Heart left ventricle (tissue), 16 donors: ENCODE measurements at places on chromosomes 7 and 10.

DNA sequence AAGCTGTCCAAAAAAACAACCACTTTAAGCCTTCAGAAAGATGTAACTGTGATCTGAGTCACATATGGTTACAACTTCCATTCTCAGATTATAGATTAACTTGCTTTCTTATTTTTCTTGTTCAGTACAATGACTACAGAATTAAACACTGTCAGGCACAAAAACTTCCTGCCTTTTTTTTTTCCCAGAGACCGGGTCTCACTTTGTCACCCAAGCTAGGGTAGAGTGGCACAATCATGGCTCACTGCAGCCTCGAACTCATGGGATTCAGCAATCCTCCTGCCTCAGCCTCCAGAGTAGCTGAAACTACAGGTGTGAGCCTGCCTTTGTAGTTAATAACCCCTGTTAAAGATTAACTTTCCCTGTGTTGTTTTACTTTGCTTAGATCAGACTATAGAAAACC is 163.2 kb downstream of the AVL9 start:
- H3K27ac ChIP-seq = no peak overlapping the region
- H3K4me3 ChIP-seq = no peak overlapping the region
- no peaks in the 10 kb centered on the region for H3K4me1 ChIP-seq
- no peaks in the 10 kb centered on the region for H3K36me3 ChIP-seq
- no peak for DNase-seq
- H3K27me3 ChIP-seq = no peaks in the 10 kb centered on the region

DNA sequence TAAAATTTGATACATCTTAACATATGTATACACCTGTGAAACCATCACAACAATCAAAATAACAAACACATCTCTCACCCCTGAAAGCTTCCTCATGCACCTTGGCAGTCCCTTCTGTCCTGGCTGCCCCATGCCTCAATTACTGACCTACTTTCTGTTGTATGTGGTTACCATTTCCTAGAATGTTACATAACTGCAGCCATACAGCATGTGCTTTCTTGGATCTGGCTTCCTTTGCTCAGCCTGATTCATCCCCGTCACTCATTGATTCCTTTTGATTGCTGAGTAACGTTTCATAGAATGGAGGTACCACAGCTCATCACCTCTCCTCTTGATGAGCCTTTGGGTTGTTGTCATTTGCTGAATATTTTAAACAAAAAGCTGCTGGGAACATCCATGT is 165.3 kb downstream of the CELF2 start:
- peaks cover 36% of the 10 kb centered on the region for H3K4me1 ChIP-seq
- H3K36me3 ChIP-seq = peaks cover 4% of the 10 kb centered on the region
- no peak for DNase-seq
- no peak overlapping the region for H3K27ac ChIP-seq
- no peak overlapping the region for H3K4me3 ChIP-seq

DNA sequence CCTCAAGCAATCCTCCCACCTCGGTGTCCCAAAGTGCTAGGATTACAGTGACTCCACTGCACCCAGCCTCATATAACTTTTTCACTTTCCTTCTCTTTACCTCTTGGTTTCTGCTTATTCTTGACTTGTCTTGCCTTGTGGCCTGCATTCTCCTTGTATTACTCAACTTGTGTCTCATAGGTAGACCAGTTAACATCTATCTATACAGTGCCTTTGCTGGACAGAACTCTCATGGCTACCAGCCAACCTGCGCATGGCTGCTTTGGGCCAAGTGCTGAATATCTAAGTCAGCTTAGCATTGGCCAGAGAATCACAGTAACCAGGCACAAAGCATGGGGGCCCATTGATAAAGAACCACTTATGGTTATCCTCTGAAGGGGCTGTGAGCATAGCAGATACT is 42.6 kb upstream of the ZNRF2 start:
- no peaks in the 10 kb centered on the region for H3K4me1 ChIP-seq
- no peaks in the 10 kb centered on the region for H3K36me3 ChIP-seq
- H3K27me3 ChIP-seq = no peaks in the 10 kb centered on the region
- no peak for DNase-seq
- no peak overlapping the region for H3K27ac ChIP-seq

DNA sequence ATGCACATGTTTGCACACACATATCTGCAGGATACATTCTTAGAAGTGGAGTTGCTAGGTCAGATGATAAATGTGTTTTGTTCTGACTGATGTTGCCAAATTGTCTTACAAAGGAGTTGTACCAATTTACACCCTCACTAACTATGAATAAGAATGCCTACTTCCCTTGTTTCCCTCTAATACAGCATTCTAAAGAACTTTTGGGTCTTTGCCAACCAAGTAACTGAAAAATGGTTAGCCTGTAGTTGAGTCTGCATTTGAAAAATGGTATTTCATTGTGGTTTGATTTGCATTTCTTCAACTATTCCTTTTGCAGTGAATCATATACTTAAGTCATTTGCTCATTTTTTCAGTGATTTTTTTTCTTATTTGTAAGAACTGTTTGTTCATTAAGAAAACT is 48.4 kb downstream of the TMEM26 start:
- H3K4me3 ChIP-seq = no peak overlapping the region
- DNase-seq = no peak

- no peaks in the 10 kb centered on the region for H3K4me1 ChIP-seq
- H3K27me3 ChIP-seq = no peaks in the 10 kb centered on the region
- H3K36me3 ChIP-seq = no peaks in the 10 kb centered on the region
- no peak overlapping the region for H3K27ac ChIP-seq
- no peak overlapping the region for H3K4me3 ChIP-seq
Observed at GRCh38 chr7:36469236-36469635, 79.6 kb downstream of the ANLN start.

GRCh38 chr7:1532456-1533254 is 2.2 kb downstream of the MAFK start:
- peaks cover 66% of the 10 kb centered on the region for H3K4me1 ChIP-seq
- H3K36me3 ChIP-seq = peaks cover 13% of the 10 kb centered on the region
- DNase-seq = peak; percentile 85
- H3K27me3 ChIP-seq = no peaks in the 10 kb centered on the region
- peak overlapping the region; percentile 59 for H3K4me3 ChIP-seq

- H3K4me3 ChIP-seq = no peak overlapping the region
- no peaks in the 10 kb centered on the region for H3K4me1 ChIP-seq
- H3K27ac ChIP-seq = no peak overlapping the region
- DNase-seq = no peak
- H3K36me3 ChIP-seq = peaks cover 70% of the 10 kb centered on the region
Observed at GRCh38 chr7:158732494-158733219, 28.1 kb upstream of the NCAPG2 start.

- no peak overlapping the region for H3K27ac ChIP-seq
- H3K4me3 ChIP-seq = no peak overlapping the region
- H3K36me3 ChIP-seq = no peaks in the 10 kb centered on the region
- peaks cover 11% of the 10 kb centered on the region for H3K4me1 ChIP-seq
- DNase-seq = no peak
Observed at GRCh38 chr10:69446229-69446628, 5.0 kb upstream of the TSPAN15 start.

- DNase-seq = no peak
- no peaks in the 10 kb centered on the region for H3K36me3 ChIP-seq
- no peaks in the 10 kb centered on the region for H3K27me3 ChIP-seq
- H3K4me1 ChIP-seq = no peaks in the 10 kb centered on the region
Observed at GRCh38 chr7:34453150-34453549, 204.9 kb upstream of the NPSR1 start.

GRCh38 chr7:98211221-98211675 is at the start of gene BHLHA15:
TSS of gene BHLHA15 (plus strand) at chr7:98211439. CDS start at chr7:98212310, 871 bp downstream.
- H3K4me3 ChIP-seq = peak within 1 kb of the TSS; percentile 36
- H3K27me3 ChIP-seq = no peaks in the 10 kb centered on the region
- H3K4me1 ChIP-seq = no peaks in the 10 kb centered on the region

GRCh38 chr7:22842973-22843372 is 20.3 kb upstream of the TOMM7 start:
- no peaks in the 10 kb centered on the region for H3K27me3 ChIP-seq
- no peaks in the 10 kb centered on the region for H3K36me3 ChIP-seq
- peaks cover 11% of the 10 kb centered on the region for H3K4me1 ChIP-seq
- DNase-seq = no peak
- H3K4me3 ChIP-seq = no peak overlapping the region

DNA sequence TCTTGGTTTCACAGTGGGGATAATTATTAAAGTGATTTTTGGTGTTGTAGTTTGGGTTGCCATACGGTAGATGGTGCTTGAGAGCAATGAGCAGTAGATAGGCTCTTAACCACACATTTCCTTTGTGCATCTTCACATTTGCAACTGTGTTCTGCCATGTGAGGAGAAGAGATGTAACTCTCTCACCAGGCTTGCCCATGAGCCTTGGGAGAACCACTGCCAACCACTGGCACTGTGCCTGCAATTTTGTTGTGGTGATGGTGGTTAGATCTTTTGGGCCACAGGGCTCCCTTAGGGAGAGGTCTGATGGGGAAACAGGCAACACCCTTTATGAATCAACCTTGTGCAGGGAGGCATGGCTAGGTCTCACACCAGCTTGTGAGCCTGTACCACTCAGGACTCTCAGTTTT is 204.3 kb downstream of the CCDC7 start:
- H3K4me3 ChIP-seq = no peak overlapping the region
- no peak overlapping the region for H3K27ac ChIP-seq
- no peaks in the 10 kb centered on the region for H3K4me1 ChIP-seq
- no peaks in the 10 kb centered on the region for H3K36me3 ChIP-seq

GRCh38 chr7:117780832-117781231 is 92.4 kb downstream of the CTTNBP2 start:
- no peak for DNase-seq
- no peak overlapping the region for H3K27ac ChIP-seq
- peaks cover 7% of the 10 kb centered on the region for H3K4me1 ChIP-seq
- H3K27me3 ChIP-seq = no peaks in the 10 kb centered on the region

- peaks cover 18% of the 10 kb centered on the region for H3K4me1 ChIP-seq
- no peaks in the 10 kb centered on the region for H3K27me3 ChIP-seq
Observed at GRCh38 chr10:3887885-3888476, 103.0 kb upstream of the KLF6 start.

DNA sequence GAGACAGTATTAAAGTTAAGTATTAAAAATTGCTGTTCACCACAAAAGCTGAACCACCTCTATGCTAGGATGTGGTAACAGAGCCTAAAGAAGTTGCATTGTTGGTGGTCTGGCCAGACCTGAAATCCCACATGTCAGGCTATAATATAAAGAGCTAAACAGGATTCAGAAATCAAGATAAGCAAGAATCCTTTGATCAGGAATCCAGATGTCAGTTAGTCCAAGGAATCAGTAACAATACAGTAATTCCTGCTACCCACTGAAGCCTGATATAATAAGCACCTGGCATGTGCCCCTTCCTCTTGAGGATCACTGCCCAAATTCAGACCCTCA is 48.9 kb downstream of the ZNF277 start:
- DNase-seq = no peak
- no peak overlapping the region for H3K27ac ChIP-seq
- H3K27me3 ChIP-seq = no peaks in the 10 kb centered on the region
- H3K36me3 ChIP-seq = no peaks in the 10 kb centered on the region

- H3K27me3 ChIP-seq = no peaks in the 10 kb centered on the region
- H3K4me3 ChIP-seq = no peak overlapping the region
Observed at GRCh38 chr10:68895041-68895440, 6.1 kb upstream of the DDX50 start.

GRCh38 chr10:96440361-96441292 is 73.1 kb downstream of the TLL2 start:
- DNase-seq = peak; percentile 41
- peak overlapping the region; percentile 24 for H3K27ac ChIP-seq
- H3K4me1 ChIP-seq = peaks cover 22% of the 10 kb centered on the region
- no peak overlapping the region for H3K4me3 ChIP-seq
- H3K27me3 ChIP-seq = no peaks in the 10 kb centered on the region
- H3K36me3 ChIP-seq = no peaks in the 10 kb centered on the region

DNA sequence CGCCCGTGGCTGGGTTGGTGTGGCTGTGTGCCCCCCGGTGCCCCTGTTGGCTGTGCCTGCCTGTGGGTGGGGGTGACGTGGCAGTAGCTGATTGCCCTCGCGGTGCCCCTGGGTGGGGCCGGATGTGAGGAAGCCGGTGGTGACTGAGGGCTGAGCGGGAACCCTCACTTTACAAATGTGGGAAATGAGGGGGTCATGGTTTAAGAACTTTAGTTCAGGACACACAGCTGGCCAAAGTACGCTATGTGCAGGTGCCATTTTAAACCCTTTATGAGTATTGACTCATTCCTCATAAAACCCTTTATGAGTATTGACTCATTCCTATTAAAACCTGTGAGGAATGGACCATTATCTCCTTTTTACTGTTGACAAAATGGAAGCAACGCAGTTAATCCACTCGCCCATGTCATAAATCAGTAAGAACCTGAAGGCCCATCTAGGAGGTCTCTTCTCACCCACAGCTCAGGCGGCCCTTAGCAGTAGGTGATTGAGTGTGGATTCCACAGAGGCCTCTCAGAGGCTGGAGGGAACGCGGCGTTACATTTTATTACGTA is 290.1 kb upstream of the COBL start:
- no peaks in the 10 kb centered on the region for H3K36me3 ChIP-seq
- no peak for DNase-seq
- no peaks in the 10 kb centered on the region for H3K4me1 ChIP-seq
- no peak overlapping the region for H3K4me3 ChIP-seq

- H3K27me3 ChIP-seq = no peaks in the 10 kb centered on the region
- no peaks in the 10 kb centered on the region for H3K36me3 ChIP-seq
- no peak overlapping the region for H3K4me3 ChIP-seq
- no peaks in the 10 kb centered on the region for H3K4me1 ChIP-seq
- no peak for DNase-seq
Observed at GRCh38 chr10:92265687-92266258, 25.1 kb downstream of the CPEB3 start.

- H3K4me1 ChIP-seq = peaks cover 7% of the 10 kb centered on the region
- peak overlapping the region; percentile 74 for H3K27ac ChIP-seq
- H3K4me3 ChIP-seq = peak overlapping the region; percentile 89
- DNase-seq = no peak
Observed at GRCh38 chr10:73357821-73358220, 843 bp downstream of the CFAP70 start.

GRCh38 chr7:22082553-22082885 is 136.8 kb upstream of the CDCA7L start:
- peaks cover 9% of the 10 kb centered on the region for H3K27me3 ChIP-seq
- no peak for DNase-seq

DNA sequence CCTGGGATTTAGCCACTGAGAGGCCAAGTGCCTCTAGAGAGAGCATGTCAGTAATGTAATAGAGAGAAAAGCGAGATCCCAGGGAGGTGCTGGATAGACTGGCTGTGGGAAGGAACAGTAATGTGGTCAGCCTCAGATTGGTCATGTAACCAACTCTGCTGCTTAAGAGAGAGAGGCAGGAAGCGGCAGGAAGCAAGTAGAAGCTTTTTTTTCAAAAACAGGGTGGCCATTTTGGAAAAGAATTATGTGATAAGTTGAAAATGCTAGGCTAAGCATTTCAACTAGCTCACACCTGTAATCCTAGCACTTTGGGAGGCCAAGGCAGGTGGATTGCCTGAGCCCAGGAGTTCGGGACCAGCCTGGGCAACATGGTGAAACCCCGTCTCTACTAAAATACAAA is 3.7 kb upstream of the PCOLCE start:
- no peak overlapping the region for H3K4me3 ChIP-seq
- no peak overlapping the region for H3K27ac ChIP-seq
- no peaks in the 10 kb centered on the region for H3K27me3 ChIP-seq
- peaks cover 6% of the 10 kb centered on the region for H3K4me1 ChIP-seq
- H3K36me3 ChIP-seq = no peaks in the 10 kb centered on the region
- DNase-seq = no peak
